HepG2 (cell line): ENCODE measurements at places on chromosomes 3 and 15.

DNA sequence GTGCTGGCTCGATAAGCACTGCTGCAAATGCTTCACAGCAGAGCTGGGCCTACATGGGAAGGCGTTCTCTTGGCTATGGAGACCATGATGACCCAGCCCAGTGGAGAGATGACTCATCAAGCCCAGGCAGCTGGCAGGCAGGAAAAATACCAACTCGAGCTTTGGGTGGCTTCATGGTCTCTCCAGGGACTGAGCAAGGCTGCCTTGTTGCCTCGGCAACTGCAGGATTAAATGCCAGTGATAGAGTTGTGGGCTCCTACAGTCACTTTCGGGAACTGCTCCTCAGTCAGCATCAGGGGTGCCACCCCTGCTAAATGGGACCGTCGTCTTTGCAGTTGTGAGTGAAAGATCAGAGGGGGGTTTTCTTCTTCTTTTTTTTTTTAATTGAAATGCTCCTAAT lies 54.6 kb upstream of the MYZAP start:
- H3K4me1 ChIP-seq, result peaks cover 14% of the 10 kb centered on the region
- peaks cover 10% of the 10 kb centered on the region; the same call in 1 of the 3 replicates for H3K36me3 ChIP-seq
- no peaks in the 10 kb centered on the region for H3K27me3 ChIP-seq
- peak; percentile 13 for DNase-seq
- H3K27ac ChIP-seq, result no peak overlapping the region

- H3K27ac ChIP-seq, result no peak overlapping the region
- no peak overlapping the region for H3K4me3 ChIP-seq
- DNase-seq, result no peak
- no peaks in the 10 kb centered on the region for H3K4me1 ChIP-seq
- H3K36me3 ChIP-seq, result no peaks in the 10 kb centered on the region
- H3K27me3 ChIP-seq, result no peaks in the 10 kb centered on the region; the same call in 1 of the 3 replicates
Measured at GRCh38 chr15:82554849-82555248, 14.6 kb upstream of the RPS17 start.

- H3K4me1 ChIP-seq, result peaks cover 16% of the 10 kb centered on the region
- no peaks in the 10 kb centered on the region for H3K27me3 ChIP-seq
- H3K27ac ChIP-seq, result no peak overlapping the region
- H3K4me3 ChIP-seq, result no peak overlapping the region
Measured at GRCh38 chr3:66449411-66449974, 51.3 kb downstream of the LRIG1 start.

DNA sequence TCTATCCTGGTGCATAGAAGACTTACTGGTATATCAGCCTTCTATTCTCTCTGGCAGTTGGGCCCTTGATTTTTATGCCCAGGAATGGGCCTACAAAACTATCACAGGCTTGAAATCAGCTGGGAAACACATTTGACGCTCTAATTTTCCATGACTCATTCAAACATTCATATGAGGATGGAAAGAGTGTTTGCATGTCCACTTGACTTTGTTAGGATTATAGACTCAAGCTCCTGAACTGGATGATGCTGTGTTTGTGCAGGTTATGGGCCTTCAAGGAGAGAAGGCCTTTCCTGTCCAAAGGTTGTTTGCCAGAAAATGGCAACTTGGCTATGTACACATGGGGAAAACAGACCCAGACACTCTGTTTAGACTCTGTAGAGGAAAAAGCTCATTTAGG lies 219.9 kb downstream of the GAP43 start:
- no peaks in the 10 kb centered on the region for H3K36me3 ChIP-seq
- no peaks in the 10 kb centered on the region for H3K27me3 ChIP-seq
- no peak overlapping the region for H3K4me3 ChIP-seq
- H3K4me1 ChIP-seq, result peaks cover 50% of the 10 kb centered on the region
- peak overlapping the region; percentile 74 for H3K27ac ChIP-seq

DNA sequence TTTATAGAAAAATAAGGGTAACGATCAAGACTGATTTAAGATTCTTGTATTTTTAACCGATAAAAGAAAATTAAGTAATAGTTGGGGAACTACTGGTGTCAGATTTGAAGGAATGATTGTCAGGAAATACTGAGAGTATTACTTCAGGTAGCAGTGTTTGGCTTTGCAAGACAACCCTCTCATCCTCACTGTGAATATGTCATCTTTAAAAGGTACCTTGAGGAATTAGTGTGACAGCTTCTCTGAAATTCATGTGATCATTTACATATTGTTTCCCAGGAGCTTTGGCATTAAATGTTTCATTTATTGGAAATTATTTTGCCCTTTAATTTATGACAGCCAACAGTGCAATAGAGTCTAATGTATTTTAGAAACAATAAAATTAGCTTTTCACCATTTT lies 3.3 kb downstream of the CHL1 start:
- H3K27ac ChIP-seq, result no peak overlapping the region
- no peak for DNase-seq
- H3K4me1 ChIP-seq, result no peaks in the 10 kb centered on the region
- H3K36me3 ChIP-seq, result no peaks in the 10 kb centered on the region
- H3K4me3 ChIP-seq, result no peak overlapping the region
